ENCODE measurements at places on chromosomes 5 and 9.
A peak's percentile ranks its signal among the peaks of the same experiment; 100 is the strongest.

DNA sequence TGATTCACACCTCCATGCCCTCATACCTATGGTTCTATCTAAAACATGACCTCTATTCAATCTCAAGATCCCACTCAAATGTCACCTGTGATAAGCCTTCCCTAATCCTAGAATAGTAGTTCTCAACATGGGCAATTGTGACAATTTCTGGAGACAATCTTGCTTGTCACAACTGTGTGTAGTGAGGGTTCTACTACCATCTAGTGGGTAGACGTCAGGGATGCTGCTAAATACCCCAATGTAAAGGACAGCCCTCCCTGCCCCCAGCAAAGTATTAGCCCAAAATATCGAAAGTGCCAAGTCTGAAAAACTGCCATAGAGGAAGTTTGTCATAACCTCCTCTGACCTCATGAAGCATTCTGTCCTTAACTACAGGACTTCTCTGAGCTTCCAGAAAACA is 32.0 kb downstream of the TBCA start:
- no peak for DNase-seq

DNA sequence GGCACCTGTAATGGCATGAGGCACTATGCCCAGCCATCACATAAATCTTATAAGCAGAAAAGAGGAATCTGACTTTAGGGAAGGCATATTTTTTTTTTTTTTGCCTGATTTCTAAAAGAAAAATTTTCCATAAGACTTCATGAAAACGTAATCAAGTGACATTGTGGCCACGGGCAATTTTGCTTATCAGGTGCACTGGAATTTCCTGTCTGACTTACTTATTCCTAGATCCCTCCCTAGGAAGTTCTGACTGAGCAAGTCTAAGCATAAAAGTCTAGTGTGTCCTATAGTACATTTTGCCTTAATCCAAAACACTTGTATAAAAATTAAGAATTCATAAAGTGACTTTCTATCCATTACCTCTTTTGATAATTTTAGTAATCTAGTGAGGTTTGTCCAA is 12.5 kb downstream of the C5orf46 start:
- no peak for DNase-seq

- no peak for DNase-seq
These were observed 297.5 kb upstream of the COX7C start for GRCh38 chr5:86320266-86320665.

DNA sequence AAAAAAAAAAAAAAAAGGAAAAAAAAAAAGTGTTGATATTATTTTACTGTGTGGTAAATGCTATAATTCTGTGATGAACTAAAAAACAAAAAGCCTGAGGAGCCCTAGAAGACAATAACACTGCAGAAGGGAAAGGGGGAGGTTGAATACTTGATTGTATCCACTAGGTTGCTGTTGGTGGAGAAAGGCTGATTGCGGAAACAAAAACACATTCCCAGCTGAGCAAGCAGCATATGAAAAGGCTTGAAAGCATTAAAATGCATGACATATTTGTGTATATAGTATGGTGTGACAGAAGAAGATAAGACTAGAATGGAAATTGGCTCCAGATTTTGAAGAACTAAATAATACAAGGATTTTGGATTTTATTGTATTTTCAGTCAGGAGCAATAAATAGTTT is 8.9 kb downstream of the RABGAP1 start:
- no peak for DNase-seq

GRCh38 chr5:61869333-61869732 is 436.7 kb upstream of the KIF2A start:
- no peak for DNase-seq

GRCh38 chr9:17322882-17323864 is 188.3 kb downstream of the CNTLN start:
- no peak for DNase-seq

DNA sequence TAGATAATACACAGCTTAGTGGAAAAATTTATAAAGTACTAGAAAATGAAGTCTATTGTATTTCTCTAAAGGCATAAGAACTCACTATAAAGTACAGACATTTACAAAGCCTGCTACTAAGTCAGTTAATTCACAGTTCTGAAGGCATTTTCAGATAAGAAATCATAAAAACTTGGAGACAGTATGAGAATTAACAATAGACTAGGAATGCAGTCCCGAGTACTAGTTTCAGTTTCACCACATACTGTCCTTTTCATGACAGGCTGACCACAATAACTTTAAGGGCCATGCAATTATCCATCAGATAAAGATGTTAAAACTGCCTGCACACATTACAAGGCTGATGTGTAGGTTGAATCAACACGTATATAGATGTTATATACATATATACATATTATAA is 362.6 kb upstream of the SMC2 start:
- DNase-seq: no peak

GRCh38 chr5:3105581-3105980 is 354.1 kb upstream of the IRX2 start:
- DNase-seq: no peak

- peak; percentile 21 for DNase-seq
These were observed 56.7 kb downstream of the MAPKAP1 start for GRCh38 chr9:125650271-125650737.

DNA sequence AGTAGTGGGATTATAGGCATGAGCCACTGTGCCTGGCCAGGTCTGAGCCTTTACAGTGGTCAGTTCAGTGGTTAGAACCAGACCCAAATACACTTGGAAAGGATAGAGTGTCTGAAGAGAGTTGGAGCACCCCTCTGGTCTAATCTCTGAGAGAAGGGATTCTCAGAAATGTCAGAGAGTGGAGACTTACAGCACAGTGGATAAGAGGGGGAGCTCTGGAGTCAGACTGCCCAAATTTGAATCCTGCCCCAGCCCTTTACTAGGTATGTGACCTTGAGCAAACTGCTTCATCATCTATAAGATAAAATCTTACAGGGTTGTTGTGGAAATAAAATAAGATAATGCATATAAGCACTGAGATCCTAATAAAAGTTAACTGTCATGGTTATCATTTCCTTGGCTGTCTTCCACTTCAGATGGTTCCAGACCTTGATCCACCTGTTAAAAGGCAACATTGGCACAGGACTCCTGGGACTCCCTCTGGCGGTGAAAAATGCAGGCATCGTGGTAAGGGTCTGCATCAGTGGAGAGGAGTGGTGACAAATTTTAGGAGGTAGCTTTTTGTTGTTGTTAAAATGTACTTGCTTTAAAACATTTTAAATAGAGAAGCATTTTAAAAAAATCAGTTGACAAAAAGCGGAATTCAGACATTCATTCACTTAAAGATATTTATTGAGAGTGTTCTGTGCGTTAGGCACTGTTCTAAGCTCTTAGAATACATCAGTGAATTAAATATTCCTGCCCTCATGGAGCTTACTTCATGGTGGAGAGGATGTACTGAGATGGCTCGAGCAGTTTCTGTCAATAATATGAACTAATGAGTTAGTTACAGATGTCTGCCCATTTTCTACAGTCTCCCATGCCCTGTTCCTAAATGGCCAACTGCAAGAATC is 16.0 kb downstream of the SLC36A1 start:
- no peak for DNase-seq

- no peak for DNase-seq
These were observed 74.6 kb downstream of the GOLPH3 start for GRCh38 chr5:32099486-32100035.

DNA sequence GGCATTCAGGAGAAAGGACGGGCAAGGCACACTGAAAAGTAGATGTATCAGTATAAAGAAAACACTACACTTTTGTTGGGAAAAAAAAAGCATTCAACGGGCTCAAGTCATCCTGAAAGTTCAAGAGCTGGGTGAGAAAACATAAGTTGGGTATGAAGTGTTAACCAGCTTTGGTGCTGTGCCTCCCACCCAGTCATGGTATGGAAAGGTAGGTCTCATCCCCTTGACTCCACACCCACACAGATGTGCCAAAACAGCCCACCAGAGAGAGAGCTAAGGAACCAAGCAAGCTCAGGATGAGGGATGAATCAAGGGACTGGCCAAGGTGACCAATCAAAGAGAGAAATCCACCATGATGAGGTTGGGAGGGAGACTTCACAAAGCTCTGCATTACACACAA is 54.7 kb downstream of the ESM1 start:
- no peak for DNase-seq

DNA sequence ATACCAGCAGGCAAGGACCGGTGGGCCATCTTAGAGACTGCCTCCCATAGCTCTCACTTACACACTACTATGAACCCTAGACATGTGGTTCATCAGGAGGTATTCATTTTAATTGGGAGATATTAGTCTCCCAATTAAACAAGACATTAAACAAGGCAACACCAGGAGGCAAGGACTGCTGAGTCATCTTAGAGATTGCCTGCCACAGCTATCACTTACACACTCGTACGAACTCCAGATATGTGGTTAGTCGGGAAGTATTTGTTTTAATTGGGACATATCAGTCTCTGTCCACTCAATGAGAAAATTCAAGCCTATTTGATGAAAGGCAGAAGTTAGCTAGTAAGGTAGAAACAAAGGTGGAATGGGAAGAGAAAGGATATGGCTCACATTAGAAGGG is 343.9 kb downstream of the NFIB start:
- DNase-seq: no peak

- no peak for DNase-seq
These were observed 76.6 kb downstream of the PSD2 start for GRCh38 chr5:139872052-139872766.

GRCh38 chr5:166507810-166508425 is 1783.5 kb upstream of the WWC1 start:
- no peak for DNase-seq

DNA sequence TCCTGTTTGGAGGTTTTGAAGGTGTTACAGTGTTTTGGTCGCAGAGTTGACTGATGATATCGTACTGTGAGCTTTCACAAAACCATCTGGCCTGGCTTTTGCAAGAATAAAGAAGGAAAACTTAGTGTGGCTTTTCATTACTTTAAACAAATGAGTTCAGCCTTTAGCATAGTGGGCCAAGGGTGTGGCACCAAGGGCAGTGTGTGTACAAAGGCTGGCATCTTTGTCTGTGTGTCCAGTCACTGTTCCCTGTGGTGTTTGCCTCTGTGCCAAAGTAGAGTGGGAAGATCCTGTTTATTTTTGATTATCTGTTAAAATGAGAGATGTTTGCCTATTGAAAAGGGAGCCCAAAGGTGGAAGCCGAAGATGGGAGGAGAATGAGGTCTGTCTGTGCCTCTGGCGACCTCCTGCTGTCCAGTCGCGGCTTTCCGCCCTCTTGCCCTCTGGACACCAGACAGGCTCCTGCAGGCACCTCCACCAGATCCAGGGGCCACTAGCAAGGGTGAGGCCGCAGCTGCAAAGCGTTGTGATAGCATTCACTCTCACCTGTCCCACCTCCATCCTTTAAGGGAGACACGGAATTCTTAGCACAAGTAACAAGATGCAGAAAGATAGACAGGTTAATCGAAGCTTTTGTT is 113.7 kb downstream of the TRIO start:
- no peak for DNase-seq

DNA sequence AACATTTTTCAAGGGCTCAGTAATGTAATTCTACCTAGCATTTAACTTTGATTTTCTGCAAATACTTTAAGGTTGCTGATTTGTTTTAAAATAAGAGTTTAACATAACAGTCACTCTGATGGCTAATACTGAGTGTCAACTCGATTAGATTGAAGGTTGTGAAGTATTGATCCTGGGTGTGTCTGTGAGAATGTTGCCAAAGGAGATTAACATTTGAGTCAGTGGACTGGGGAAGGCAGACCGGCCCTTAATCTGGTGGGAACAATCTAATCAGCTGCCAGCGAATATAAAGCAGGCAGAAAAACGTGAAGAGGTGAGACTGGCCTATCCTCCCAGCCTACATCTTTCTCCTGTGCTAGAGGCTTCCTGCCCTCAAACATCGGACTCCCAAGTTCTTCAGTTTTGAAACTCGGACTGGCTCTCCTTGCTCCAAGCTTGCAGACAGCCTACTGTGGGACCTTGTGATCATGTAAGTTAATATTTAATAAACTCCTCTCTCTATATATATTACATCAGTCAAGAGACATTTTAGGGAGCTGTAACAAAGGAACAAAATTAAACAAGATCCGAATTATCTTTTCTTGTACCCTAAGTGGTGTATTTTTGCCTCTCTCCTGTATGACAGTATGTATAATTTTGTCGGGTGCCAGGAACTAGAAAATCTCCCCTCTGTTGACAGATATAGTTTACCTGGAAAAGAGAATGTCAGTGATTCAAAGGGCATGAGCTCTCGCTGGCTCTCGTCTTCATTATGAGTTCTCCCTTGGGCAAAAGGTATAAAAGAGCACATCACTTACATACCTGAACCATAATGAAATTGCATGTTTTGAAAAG is 576.1 kb downstream of the LRRC70 start:
- DNase-seq: no peak

GRCh38 chr5:110572729-110573128 is 153.7 kb downstream of the TMEM232 start:
- no peak for DNase-seq

GRCh38 chr5:178489271-178489976 is 100.8 kb downstream of the COL23A1 start:
- no peak for DNase-seq

- DNase-seq: no peak
These were observed 27.3 kb upstream of the CAST start for GRCh38 chr5:96634881-96635280.

DNA sequence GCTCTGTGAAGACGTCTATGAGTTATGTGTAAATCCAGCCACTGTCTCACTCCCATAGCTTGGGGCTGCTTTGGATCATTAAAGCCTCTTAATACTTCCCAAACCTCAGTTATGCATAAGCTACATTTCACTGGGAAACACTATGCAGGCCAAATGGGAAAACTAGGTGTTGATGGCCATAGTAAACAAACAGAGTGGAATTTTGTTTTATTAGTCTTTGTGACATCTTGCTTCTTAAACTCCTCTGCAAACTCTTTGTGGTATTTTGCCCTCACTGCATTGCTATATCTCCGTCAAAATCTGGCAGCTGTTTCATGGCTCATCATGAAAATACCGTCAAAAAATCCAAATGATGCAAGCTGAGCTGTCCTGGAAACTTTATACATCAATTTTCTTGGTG is 167.2 kb upstream of the HMHB1 start:
- DNase-seq: no peak

DNA sequence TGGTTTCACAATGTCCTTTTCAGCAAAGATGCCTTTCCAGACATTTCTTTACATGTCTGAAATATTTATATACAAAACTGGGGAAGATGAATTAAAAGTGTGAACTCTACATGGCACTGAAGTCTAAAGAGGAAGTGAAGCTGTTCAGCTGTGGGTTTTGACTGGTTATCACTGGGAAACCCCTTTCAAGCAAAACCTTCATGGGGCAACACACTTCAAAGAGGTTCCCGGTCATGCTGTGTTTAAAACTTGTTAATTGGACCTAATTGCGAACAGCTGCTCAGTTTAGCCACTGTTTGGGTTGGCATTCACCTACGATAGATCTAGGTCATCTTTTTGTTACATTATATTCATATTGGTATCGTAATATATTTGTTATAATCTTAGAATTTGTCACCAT is 20.0 kb upstream of the GDNF start:
- DNase-seq: no peak

GRCh38 chr5:4058899-4059298 is 463.3 kb downstream of the IRX1 start:
- no peak for DNase-seq
